ENCODE measurements at places on chromosomes 4 and X. TPM values are rescaled to one million over a fixed set of nuclear protein-coding genes. Genes with fewer than 3 reads are reported as not detected.

DNA sequence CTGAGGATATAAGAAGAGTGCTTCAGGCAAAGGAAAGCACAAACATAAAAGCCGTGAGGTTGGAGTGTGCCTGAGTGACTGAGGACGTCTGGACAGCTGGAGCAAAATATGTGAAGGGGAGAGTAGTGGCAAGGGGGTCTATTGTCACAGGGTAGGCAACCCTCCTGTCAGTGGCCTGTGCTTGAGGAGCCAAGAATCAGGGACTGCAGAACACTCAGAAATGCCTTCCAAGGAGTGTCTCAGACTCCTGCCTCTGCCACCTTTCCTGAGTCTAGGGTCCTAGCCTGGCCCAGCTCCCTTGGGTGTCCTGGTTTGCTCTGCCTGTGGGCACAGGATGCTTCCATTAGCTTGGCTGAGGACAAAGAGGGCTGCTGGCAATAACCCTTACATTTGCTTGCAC, 152.5 kb upstream of the PJA1 start:
- no peak overlapping the region for H3K4me3 ChIP-seq
- no peak overlapping the region for H3K27ac ChIP-seq
- H3K27me3 ChIP-seq, result no peaks in the 10 kb centered on the region
- no peaks in the 10 kb centered on the region for H3K4me1 ChIP-seq
- no peaks in the 10 kb centered on the region for H3K36me3 ChIP-seq
- DNase-seq, result no peak

DNA sequence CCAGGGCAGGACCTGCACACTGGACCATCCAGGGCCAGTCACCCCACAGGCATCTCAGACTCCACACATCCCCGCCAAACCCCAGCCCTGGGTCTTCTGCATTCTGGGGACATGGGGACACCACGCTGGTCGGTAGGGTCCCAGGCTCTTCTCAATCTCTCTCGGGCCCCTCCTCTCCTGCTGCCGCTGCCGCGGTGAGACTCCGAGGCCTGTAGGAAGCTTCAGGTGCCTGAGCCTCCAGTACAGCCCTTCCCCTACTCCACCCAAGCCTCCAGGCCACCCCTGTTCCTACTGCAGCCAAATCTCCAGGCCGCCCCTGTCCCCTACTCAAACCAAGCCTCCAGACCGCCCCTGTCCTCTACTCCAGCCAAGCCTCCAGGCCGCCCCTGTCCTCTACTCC, 5.5 kb upstream of the ASMT start:
- no peak for DNase-seq
- no peak overlapping the region for H3K27ac ChIP-seq
- H3K4me1 ChIP-seq, result no peaks in the 10 kb centered on the region
- H3K4me3 ChIP-seq, result no peak overlapping the region
- H3K27me3 ChIP-seq, result no peaks in the 10 kb centered on the region
- no peaks in the 10 kb centered on the region for H3K36me3 ChIP-seq

Gene SPIN4
- total RNA-seq, result 0.66 TPM

Gene SPACA5
- total RNA-seq, result not detected

Gene UNC5C
- 2.0 TPM for total RNA-seq

Gene LPAR4
- total RNA-seq, result 3.0 TPM

DNA sequence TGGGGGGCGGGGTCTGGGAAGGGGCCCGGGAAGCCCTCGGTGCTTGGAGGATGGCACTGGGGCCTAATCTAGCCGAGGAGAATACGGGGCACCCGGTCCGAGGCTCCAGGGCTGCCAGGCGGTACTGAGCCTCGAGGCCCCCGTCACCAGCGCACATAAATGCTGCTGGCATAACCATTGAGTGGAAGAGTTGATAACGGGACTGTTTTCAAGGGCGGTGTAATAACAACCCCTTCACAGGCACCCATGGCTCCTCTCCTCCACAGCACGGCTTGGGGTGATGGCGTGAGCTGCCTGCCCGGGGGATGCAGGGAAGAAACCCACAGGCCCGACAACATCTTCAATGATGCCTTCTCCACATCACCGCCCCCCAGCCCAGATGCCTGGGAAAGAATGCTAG, 130.7 kb downstream of the FAM53A start:
- H3K4me1 ChIP-seq, result peaks cover 8% of the 10 kb centered on the region
- DNase-seq, result no peak
- H3K27ac ChIP-seq, result no peak overlapping the region
- peaks cover 7% of the 10 kb centered on the region for H3K27me3 ChIP-seq

DNA sequence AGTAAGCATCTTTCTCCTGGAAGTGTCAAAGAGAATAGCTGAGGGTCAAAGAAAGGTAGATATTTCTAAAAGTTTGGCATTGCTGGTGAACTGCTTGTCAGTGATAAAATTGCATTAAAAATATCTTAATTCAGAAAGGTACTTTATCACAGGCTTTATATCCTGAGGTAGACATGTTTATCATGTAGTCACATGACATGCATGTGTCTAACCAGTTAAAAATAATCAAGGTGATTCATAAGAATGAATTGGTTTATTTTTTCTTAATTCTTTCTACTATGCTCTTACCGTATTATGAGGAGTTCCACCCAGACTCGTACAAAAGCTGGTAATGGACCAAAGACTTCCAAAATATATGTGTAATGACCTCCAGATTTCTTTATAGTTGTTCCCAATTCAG, 6.1 kb downstream of the SLC7A11 start:
- H3K27ac ChIP-seq, result no peak overlapping the region
- H3K4me1 ChIP-seq, result peaks cover 22% of the 10 kb centered on the region

DNA sequence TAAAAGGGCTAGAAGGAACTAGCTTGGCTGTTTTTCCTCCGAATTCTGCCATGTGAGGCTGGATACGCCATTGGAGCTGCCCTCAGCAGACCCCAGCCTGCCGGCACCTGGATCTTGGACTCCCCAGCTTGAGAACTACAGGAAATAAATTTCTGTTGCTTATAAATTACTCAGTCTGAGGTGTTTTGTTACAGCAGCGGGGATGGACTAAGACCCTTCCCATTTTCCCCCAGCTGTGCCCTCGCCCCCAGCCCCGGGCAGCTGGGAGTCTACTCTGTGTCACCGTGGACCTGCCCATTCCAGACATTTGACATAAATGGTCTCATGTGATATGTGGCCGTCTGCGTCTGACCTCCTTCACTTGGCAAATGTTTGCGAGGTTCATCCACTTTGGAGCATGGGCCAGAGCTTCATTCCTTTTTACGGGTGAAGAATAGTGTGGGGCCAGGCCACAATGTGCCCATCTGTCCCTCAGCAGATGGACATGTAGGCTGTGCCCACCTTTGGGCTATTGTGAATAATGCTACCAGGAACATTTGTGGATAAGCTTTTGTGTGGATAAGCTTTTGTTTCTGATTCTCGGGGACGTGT, 30.7 kb upstream of the SPON2 start:
- no peak overlapping the region for H3K4me3 ChIP-seq
- H3K27ac ChIP-seq, result peak overlapping the region; percentile 55
- H3K27me3 ChIP-seq, result no peaks in the 10 kb centered on the region
- no peaks in the 10 kb centered on the region for H3K36me3 ChIP-seq
- H3K4me1 ChIP-seq, result peaks cover 5% of the 10 kb centered on the region
- DNase-seq, result peak; percentile 1

Gene LRPAP1
- 93.9 TPM for total RNA-seq

Gene WDFY3
- 55.0 TPM for total RNA-seq

Gene OCIAD2
- 3.0 TPM for total RNA-seq

Gene DDX53
- not detected for total RNA-seq

Gene MAGT1
- 33.0 TPM for total RNA-seq

- no peak for DNase-seq
- H3K4me1 ChIP-seq, result no peaks in the 10 kb centered on the region
- no peaks in the 10 kb centered on the region for H3K36me3 ChIP-seq
- no peak overlapping the region for H3K27ac ChIP-seq
Measured at GRCh38 chr4:182221987-182222386, 21.2 kb upstream of the TENM3 start.

Gene SOD3
- 290 TPM for total RNA-seq

Gene FNIP2
- total RNA-seq, result 26.7 TPM

DNA sequence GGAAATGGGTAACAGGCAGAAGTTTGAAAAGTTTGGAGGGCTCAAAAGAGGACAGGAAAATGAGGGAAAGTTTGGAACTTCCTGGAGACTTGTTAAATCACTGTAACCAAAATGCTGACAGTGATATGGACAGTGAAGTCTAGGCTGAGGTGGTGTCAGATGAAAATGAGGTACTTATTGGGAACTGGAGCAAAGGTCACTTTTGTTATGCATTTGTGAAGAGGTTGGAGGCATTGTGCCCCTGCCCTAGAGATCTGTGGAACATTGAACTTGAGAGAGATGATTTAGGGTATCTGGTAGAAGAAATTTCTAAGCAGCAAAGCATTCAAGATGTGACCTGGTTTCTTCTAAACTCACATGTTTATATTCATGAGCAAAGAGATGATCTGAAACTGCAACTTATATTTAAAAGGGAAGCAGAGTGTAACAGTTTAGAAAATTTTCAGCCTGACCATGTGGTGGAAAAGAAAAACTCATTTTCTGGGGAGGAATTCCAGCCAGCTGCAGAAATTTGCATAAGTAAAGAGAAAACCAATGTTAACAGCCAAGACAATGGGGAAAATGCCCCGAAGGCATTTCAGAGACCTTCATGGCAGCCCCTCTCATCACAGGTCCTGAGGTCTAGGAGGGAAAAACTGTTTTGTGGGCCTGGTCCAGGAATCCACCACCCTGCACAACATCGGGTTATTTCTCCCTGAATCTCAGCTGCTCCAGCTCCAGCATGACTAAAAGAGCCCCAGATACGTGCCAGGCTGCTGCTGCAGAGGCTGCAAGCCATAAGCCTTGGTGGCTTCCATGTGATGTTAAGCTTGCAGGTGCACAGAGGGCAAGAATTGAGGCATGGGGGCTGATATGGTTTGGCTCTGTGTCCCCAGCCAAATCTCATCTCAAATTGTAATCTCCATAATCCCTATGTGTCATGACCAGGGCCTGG, 632.5 kb upstream of the GNPDA2 start:
- DNase-seq, result no peak
- H3K4me3 ChIP-seq, result no peak overlapping the region
- no peak overlapping the region for H3K27ac ChIP-seq
- H3K36me3 ChIP-seq, result no peaks in the 10 kb centered on the region

- no peak overlapping the region for H3K4me3 ChIP-seq
- no peaks in the 10 kb centered on the region for H3K27me3 ChIP-seq
- H3K27ac ChIP-seq, result no peak overlapping the region
Measured at GRCh38 chr4:16717266-16717970, 181.0 kb downstream of the LDB2 start.

GRCh38 chr4:105191621-105192210, 45.0 kb downstream of the TET2 start:
- no peak overlapping the region for H3K4me3 ChIP-seq
- no peaks in the 10 kb centered on the region for H3K36me3 ChIP-seq
- no peaks in the 10 kb centered on the region for H3K27me3 ChIP-seq
- H3K27ac ChIP-seq, result peak overlapping the region; percentile 29

DNA sequence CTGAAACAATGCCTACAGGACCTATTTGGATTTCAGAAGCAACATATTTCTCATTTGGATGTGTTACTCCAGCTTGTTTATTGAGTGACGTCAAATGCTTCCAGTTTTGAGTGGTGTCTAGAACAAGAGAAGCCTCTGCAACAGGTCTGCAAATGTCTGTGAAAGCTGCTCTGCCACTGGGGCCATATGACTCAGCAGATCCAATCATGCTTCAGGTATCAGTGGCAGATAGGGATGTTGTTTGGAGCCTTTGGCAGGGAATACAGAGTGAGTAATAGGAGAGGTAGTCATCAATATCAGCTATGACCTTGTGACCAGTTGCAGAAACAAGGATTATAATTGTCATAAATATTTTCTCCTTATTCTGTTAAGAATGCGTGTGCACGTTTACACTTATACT, 141.1 kb upstream of the ZXDA start:
- H3K27me3 ChIP-seq, result no peaks in the 10 kb centered on the region
- no peak for DNase-seq
- H3K27ac ChIP-seq, result no peak overlapping the region
- no peaks in the 10 kb centered on the region for H3K4me1 ChIP-seq
- H3K4me3 ChIP-seq, result no peak overlapping the region

Gene ARHGAP10
- total RNA-seq, result 28.7 TPM

Gene DGKQ
- 13.2 TPM for total RNA-seq

- no peak overlapping the region for H3K27ac ChIP-seq
- DNase-seq, result no peak
- H3K4me1 ChIP-seq, result no peaks in the 10 kb centered on the region
- no peaks in the 10 kb centered on the region for H3K27me3 ChIP-seq
- H3K4me3 ChIP-seq, result no peak overlapping the region
Measured at GRCh38 chr4:41969671-41970070, 11.9 kb upstream of the DCAF4L1 start.

Gene TLR10
- total RNA-seq, result 0.26 TPM

DNA sequence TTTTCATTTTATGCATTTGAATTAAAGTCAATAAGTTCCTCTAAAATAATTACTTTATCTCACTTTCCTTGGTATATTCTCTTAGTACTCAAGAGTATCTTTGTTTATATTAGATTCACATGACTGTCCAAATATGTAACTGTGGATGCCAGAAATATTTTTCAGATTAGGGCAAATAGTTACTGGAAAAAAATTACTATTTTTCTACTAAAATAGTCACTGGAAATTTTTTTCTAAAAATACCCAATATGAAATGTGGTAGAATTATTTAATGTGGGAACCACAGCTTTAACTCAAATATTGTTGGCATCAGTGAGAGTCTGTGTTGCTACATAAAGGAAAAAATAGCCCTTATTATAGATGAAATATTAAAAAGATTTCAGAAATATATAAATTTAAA, 70.4 kb upstream of the NMU start:
- no peak for DNase-seq
- H3K4me1 ChIP-seq, result no peaks in the 10 kb centered on the region
- H3K36me3 ChIP-seq, result no peaks in the 10 kb centered on the region
- H3K27me3 ChIP-seq, result no peaks in the 10 kb centered on the region

DNA sequence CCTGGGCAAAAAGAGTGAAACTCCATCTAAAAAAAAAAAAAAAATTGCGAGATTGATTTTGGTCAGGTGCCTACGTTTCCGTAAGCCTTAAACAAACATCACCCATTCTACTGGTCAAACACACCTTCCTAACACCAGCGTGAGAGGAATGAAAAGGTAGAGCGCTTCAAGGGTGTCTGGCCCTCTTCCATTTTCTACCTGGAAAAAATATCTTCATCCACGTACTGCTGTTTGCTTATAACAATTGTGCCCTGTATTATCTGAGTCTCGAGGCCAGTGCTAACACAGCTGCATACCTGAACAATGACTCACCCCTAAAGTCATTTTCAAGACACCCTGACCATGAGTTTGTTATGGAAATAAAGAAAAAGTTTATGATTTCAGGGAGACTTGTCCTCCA, 13.9 kb downstream of the TMSB4X start:
- peak overlapping the region; percentile 76 for H3K27ac ChIP-seq
- H3K27me3 ChIP-seq, result no peaks in the 10 kb centered on the region
- DNase-seq, result peak; percentile 56
- no peak overlapping the region for H3K4me3 ChIP-seq
- peaks cover 70% of the 10 kb centered on the region for H3K4me1 ChIP-seq

Gene NHS
- 1.3 TPM for total RNA-seq

Gene CENPVL2
- not detected for total RNA-seq

DNA sequence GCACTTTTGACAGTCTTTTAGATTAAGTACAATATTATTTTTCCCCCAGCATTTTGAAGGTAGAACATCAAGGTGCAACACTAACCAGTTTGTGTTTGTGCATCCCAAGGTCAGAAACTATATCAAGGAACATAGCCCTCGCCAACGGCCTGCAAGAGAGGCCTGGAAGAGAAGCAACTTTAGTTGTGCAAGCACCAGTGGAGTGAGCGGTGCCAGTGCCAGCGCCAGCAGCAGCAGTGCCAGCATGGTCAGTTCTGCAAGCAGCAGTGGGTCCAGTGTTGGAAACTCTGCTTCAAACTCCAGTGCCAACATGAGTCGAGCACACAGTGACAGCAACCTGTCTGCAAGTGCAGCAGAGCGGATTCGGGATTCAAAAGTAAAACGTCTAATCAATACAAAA, 21.7 kb downstream of the FAM199X start:
- no peaks in the 10 kb centered on the region for H3K4me1 ChIP-seq
- no peaks in the 10 kb centered on the region for H3K36me3 ChIP-seq
- no peaks in the 10 kb centered on the region for H3K27me3 ChIP-seq
- DNase-seq, result no peak
- no peak overlapping the region for H3K27ac ChIP-seq
- H3K4me3 ChIP-seq, result no peak overlapping the region

Data from body of pancreas (tissue), 4 donors.